Sigmoid colon (tissue), 7 donors: ENCODE measurements at places on chromosomes 6 and 20. TPM values are rescaled to one million over a fixed set of nuclear protein-coding genes. Genes with fewer than 3 reads are reported as not detected.

BPI gene
- polyA plus RNA-seq = not detected

FNDC11 gene
- not detected for polyA plus RNA-seq

COL9A3 gene
- polyA plus RNA-seq = 5.8 TPM

PLEKHG1 gene
- 4.4 TPM for polyA plus RNA-seq

TPX2 gene
- 2.4 TPM for polyA plus RNA-seq

ZC2HC1B gene
- polyA plus RNA-seq = not detected

MARCKS gene
- 42.5 TPM for polyA plus RNA-seq

KIF13A gene
- polyA plus RNA-seq = 18.5 TPM

TAB2 gene
- 44.6 TPM for polyA plus RNA-seq

EYS gene
- polyA plus RNA-seq = 0.07 TPM

MYBL2 gene
- 6.9 TPM for polyA plus RNA-seq
